Adipocyte (in vitro differentiated cells): ENCODE measurements at places on chromosomes 6 and 20.
A peak's percentile ranks its signal among the peaks of the same experiment; 100 is the strongest.

DNA sequence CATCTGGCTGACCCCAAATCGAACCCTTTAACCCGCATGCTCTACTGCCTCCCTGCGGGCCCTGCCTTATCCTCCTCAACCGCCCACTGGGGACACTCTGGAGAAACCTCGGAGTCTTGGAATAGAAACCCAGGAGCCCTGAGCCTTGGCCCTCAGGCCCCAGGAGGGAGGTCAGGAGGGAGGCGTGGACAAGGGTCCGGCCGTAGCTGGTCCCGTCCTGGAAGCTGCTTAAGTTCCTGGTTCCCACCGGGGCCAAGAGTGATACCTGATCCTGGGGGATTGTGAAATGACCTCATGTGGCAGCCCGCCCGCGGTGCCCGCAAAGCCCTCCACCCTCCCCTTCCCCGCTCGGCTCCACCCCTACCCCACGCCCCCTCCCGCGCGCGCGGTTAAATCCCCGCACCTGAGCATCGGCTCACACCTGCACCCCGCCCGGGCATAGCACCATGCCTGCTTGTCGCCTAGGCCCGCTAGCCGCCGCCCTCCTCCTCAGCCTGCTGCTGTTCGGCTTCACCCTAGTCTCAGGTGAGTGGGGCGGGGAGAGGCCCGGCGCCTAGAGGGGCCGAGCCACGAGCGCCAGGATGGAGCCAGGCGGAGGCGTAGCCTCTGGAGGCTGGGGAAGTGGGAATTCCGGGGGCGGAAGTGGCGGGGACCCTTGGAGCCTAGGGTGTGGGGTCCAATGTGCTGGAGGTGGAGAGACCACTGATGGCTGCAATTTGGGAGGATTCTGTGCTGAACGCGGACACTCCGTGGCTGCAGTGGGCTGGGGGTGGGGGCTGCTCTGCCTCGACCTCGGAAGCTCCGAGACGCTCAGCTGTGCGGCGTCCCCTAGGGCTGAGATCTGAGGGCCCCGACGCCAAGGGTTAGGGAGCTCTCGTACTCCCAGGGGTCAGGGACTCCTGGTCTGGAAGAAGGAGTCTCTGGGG, at the start of gene WFDC2:
Gene WFDC2 (plus strand): TSS at position 418 of the 926 bp plus-strand sequence. CDS start 29 bp downstream, at position 447.
- DNase-seq = no peak

DNA sequence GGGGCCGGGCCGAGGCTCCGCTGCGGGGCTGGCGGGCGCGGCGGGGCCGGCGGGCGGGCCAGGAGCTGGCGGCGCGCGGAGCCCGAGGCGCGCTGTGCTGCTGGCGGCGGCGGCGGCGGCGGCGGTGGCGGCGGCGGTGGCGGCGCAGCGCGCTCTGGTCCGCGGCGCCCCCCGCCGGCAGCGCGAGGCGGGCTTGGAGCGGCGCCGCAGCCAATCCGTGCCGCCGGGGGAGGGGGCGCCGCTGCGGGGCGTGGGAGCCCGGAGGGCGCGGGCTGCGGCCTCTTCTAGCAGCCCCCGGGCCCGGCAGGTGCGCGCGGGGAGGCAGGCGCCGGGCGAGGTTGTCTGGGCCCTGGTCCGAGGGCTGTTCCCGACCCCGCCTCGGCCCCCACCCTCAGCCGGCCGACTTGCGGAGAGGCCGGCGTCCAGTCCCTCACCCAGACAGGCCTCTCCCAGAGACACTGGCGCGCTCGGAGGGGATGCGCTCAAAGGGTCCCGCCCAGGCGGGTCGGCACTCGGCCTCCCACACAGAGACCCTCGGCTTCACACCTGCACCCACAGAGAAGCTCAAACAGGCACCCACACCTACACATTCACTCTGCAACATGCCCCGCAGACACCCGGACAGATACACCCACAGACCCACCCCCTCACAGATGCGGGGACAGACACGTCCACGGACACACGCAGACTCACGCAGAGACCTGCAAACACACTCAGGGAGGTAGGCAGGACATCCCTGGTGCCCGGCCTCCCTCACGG, at the start of gene RIMS4:
Gene RIMS4 (minus strand): TSS at position 156 of the 759 bp plus-strand sequence. CDS start 275 bp downstream, outside the sequence.
- peak; percentile 38 for DNase-seq

GRCh38 chr20:60408435-60408834, 450.2 kb downstream of the CDH26 start:
- DNase-seq = no peak

GRCh38 chr6:2038092-2038491, 207.3 kb downstream of the GMDS start:
- no peak for DNase-seq
